M059J (cell line): ENCODE measurements at places on chromosomes 2 and 18.

DNA sequence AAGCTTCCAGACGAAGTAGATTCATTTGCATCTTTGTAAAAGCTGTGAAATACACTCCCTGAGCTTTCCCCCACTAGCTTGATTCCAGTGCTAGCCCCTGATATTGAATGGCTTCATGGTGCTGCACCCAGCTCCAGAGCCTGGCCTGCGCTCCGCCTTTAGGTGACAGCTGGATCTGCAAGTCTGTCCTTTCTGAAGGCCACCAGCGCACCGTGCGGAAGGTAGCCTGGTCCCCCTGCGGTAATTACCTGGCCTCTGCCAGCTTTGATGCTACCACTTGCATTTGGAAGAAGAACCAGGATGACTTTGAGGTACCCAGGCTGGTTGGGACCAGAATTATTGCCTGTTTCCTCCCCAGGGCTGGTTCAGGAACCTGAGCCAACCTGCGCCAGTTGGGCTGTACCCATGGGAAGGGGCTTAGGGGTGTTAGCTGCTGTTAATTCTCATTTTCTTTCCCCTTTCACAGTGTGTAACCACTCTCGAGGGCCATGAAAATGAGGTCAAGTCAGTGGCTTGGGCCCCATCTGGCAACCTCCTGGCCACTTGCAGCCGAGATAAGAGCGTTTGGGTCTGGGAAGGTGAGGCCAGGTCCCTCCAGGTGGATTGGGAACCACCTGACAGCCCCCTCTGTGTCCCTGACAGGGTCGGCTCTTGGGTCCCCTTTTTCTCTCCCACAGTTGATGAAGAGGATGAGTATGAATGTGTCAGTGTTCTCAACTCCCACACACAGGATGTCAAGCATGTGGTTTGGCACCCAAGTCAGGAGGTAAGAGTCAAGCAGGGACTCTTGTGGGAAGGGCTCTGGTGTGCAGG is 1.3 kb downstream of the CIAO1 start:
- peak; percentile 25 for DNase-seq

- DNase-seq: peak; percentile 86
These were observed 40.6 kb downstream of the GPD2 start for GRCh38 chr2:156476850-156477206.

- no peak for DNase-seq
These were observed 192.4 kb downstream of the ZBTB7C start for GRCh38 chr18:48216639-48217257.

GRCh38 chr2:174768557-174768956 is 4.3 kb upstream of the CHRNA1 start:
- DNase-seq: no peak

- DNase-seq: peak; percentile 38
These were observed 392.0 kb upstream of the LYPD1 start for GRCh38 chr2:133061874-133062593.

DNA sequence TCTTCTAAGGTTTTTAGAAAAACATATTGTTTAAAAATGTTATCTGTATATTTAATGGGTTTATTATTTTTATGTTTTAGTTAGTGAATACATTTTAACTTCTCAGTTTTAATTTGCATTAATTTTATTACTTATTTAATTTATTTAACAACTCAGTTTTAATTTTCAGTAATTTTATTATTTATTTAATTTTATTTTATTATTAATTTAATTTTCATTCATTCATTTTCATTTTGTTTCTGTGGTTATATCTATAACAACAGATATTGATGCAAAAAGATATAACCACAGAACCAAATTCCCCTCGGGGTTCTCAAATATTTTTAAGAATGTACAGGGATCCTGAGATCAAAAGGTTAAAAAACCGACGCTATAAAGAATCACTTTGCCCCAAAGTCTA is 23.0 kb downstream of the FAM237A start:
- DNase-seq: no peak

- DNase-seq: no peak
These were observed 8.7 kb downstream of the SNED1 start for GRCh38 chr2:241007111-241007510.

DNA sequence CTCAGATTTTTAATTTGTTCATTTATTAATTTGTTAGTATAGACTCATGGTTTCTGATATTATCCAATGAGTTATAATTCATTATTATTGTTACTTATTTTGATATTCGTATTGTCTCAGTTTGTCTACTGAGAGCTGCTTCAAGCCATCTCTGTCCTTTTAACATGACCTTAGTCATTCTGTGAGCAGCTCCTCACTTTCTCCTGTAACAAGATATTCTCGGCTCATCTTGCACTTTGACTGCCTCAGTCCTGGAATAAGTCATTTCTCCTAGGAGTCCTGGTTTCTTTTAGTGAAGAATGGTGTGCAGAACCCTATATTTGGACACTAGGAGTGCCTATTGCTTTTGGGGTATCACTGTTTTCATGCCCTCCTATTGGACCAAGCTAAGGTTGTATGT is 13.2 kb downstream of the ASB1 start:
- DNase-seq: no peak

DNA sequence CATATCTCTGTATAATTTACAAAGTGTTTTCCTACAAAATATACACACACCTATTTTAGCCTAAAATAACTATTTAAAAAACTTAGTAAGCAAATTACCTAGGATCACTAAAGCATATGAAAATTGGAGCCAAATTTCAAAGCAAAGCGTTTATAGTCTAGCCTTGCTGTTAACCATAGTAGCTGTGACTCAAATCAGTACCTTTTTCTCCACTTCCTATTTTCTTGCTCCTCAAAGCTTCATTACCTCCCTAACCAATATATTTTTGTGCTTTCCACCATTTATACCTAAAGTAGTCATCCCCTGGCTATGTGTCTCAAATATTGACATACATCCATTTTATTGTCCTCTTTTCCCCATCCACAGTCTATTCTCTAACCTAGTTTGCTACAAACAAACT is 73.1 kb downstream of the ERBB4 start:
- no peak for DNase-seq

GRCh38 chr2:121019071-121019470 is 265.9 kb downstream of the TFCP2L1 start:
- peak; percentile 15 for DNase-seq

GRCh38 chr2:158688721-158689120 is 106.4 kb upstream of the DAPL1 start:
- DNase-seq: peak; percentile 27

- no peak for DNase-seq
These were observed 83.8 kb downstream of the ATL2 start for GRCh38 chr2:38293152-38293865.

DNA sequence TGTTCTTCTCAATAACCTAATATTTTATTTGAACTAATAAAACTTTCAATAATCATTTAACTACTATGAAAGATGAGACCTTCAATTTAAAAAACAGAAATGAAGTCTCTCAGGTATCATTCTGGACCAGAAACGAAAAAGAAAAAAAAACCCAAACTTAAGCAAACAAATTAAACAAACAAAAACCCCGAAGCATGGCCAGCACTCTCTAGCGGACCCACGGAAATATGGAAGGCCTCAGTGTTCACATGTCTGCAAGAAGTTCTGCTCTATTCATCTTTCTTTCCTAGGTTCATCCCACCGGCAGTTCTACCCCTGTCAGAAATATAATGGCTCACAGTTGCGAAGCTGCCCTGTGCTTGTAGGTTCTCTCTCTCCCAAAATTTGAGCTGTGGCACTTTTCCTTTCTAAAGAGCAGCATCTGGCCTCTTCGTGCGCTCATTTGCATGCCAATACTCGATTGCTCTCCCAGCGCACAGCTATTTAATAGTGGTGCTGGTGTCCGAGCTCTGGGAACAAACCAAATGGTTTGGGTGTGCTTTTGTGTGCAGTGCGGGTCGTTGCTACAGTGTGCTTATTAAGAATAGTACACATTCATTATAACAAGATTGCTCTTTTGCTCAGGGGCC is 129.0 kb upstream of the ZEB2 start:
- no peak for DNase-seq

GRCh38 chr2:200092235-200092634 is 136.9 kb downstream of the MAIP1 start:
- DNase-seq: no peak

- no peak for DNase-seq
These were observed 50.6 kb downstream of the PSMD14 start for GRCh38 chr2:161358838-161359237.

- no peak for DNase-seq
These were observed 19.8 kb downstream of the PIK3C3 start for GRCh38 chr18:41974796-41975201.

DNA sequence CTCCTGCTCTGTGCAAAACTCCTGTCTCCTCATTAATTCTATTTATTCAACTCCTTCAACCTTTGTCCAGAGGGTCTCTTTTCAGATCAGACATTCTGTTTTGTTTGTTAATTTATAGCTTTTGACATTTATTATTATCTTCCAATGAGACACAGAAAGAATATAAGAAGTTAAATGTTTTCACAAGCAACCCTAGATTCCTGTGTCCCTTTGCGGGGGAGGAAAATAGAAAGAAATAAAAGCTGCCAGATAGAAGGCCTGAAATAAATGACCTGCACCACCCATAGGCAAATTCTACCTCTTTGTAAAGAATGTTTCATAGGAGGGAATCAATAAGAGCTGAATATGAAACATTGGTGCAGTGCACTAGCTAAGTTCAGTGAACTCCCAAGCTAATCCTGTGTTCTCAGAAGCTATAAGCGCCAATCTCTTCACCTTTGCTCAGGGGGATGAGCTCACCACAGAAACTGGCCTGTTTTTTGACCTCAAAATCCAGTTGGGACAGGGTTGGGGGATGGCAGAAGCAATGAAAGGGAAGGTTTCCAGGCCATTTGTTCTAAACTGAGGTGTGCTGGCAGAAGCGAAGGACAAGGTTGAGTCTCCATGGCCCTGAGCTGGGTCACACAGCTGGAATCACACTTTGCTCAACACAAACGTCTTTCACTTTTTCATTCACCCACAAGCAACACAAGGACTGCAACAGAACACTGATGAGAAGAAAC is 258.6 kb downstream of the NRXN1 start:
- DNase-seq: no peak

DNA sequence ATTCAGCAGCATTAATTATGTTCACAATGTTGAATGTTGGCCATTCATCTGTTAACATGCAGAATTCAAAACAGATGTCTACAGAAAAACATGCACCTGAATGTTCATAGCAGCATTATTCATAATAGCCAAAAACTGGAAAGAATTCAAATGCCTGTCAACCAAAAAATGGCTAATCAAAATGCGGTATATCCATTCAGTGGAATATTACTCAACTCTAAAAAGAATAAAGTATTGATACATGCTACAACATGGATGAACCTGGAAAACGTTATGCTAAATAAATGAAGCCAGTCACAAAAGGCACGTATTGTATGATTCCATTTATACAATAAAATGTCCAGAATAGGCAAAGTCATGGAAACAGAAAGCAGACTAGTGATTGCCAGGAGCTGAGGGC is 68.0 kb downstream of the CCDC88A start:
- DNase-seq: no peak

GRCh38 chr18:58407263-58407648 is 221.6 kb downstream of the ALPK2 start:
- no peak for DNase-seq

DNA sequence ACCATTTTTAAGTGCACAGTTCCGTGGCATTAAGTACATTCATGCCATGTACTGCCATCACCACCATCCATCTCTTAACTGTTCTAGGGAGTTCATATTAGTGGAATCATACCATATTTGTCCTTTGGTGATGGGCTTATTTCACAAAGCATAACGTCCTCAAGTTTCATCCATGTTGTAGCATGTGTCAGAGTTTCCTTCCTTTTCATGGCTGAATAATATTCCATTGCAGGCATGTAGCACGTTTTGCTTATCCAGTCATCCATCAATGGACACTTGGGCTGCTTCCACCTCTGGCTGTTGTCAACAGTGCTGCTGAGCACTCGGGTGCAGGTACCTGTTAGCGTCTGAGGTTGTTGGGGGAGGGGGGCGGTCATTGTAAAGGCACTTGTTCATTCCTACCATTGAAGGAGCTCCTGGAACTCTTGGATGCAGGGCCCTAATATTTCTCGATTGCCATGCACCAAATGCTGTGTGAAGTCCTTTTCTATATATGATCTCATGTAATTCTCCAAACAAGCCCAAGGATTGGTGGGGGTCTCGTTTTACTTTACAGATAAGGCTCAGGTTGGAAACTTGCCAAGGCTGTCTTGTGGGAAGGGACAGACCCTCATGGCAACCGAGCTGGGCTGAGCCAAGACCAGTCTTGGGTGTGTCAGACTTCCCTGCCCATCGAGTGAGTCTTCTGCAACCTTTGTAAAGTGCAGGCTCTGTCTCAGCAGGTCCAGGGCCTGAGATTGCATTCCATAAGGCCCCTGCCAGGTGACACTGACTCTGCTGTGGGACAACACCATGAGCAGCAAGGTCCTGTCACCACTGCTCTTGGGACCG is 42.9 kb upstream of the SH3RF3 start:
- DNase-seq: no peak

GRCh38 chr2:96485751-96486651 is 19.2 kb downstream of the NEURL3 start:
- DNase-seq: peak; percentile 95

DNA sequence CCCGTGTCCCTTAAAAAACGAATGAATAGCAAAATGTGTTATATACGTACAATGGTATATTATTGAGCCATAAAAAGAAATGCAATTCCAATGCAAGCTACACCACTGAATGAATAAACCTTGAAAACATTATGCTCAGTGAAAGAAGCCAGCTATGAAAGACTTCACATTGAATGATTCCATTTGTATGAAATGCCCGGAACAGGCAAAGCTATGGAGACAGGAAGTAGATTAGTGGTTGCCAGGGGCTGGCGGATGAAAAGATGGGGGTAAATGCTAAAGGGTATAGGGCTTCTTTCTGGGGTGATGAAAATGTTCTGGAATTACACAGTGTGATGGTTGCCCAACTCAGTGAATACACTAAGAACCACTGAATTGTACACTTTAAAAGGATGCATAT is 113.3 kb downstream of the NOL10 start:
- no peak for DNase-seq

- no peak for DNase-seq
These were observed 52.3 kb downstream of the DDX1 start for GRCh38 chr2:15643791-15644585.

- no peak for DNase-seq
These were observed 3.1 kb downstream of the SP140L start for GRCh38 chr2:230329946-230330605.

GRCh38 chr2:96881349-96882195 is 11.7 kb upstream of the SEMA4C start:
- no peak for DNase-seq

DNA sequence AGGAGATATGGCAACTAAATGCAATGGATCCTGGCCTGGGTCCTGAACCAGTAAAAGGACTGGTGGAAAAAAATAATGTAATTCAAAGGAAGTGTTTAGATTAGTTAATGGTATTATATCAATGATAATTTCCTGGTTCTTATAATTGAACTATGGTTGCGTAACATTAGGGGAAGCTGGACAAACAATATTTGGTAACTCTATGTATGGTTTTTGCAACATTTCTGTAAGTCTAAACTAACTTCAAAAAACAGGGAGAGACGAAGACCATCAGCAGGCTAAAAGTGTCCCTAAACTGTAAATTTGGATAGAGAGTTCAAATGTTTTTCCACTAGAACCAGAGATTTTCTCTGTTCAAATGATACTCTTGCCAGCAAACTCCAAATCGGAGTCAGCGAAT is 36.9 kb downstream of the KLF7 start:
- no peak for DNase-seq
